ENCODE measurements at places on chromosomes 1 and 21.
A peak's percentile ranks its signal among the peaks of the same experiment; 100 is the strongest.

DNA sequence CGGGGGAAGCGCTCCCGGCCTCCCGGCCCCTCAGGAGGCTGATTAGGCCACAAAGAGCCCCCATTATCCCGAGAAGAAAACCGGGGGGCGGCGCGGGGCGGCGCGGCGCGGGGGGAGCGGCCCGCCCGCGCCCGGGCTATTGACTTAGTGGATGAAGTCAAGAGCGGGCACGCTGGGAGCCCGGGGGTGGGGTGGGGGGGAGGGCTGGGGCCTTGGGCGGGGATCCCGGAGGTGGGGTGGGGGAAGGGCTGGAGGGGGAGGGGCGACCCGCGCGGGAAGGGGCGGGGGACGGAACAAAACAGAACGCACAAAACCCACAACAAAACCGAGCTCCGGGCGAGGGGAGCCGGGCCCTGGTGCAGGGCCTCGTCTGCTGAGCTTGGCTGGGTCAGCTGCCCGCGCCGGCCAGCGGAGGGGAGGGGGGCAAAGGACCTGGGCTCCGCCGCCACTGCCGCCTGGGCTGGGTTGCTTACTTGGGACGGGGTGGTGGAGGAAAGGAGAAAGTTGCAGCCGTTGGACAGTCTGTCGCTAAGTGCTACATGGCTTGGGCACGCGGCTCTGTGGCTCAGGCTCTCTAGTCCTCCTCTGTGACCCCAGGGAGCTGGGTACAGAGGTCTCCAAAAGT is 16.3 kb downstream of the PAX7 start:
- no peak for DNase-seq

GRCh38 chr1:85962457-85962856 is 194.1 kb downstream of the COL24A1 start:
- DNase-seq = no peak

DNA sequence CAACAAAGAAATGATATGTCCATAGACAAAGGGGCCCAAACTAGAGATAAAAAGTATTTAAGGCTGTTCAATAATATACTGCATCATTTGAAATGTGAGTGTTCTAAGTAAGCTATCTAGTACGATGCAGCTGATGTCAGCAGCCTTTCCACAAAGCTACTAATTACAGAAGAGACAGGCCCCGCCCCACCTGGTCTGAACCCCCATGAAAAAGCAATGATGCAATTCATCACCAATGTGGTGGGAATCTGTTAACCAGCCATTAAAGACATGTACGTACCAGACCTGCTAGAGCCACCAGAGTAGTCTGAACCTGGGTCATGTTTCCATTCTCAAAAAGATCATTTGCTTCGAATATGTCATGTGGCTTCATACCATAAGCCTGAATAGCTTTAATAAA is 25.1 kb downstream of the CNN3 start:
- DNase-seq = no peak

- peak; percentile 88 for DNase-seq
Observed at GRCh38 chr1:154324669-154325582, at the start of gene ATP8B2. ATP8B2 (plus strand) TSS chr1:154325525; CDS start chr1:154328142, 2,617 bp downstream.

DNA sequence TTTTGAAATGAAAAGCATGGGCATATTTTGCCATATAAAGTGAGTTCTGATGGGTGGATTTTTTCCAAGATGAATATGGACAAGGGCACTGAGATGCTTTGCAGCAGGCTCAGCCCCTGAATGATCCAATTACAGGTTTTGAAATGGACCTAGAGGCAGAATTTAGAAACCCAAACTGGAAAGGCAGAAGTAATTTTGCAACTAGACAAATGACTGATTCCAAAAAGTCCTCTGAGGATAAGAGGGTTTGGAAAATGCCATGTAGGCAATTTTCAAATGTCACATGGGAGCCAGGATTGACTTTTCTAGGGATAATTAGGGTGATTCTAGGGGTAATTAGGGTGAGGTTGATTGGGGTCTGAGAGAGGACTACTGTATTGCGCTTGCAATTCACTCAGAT is 148.9 kb upstream of the ZNF648 start:
- DNase-seq = no peak

DNA sequence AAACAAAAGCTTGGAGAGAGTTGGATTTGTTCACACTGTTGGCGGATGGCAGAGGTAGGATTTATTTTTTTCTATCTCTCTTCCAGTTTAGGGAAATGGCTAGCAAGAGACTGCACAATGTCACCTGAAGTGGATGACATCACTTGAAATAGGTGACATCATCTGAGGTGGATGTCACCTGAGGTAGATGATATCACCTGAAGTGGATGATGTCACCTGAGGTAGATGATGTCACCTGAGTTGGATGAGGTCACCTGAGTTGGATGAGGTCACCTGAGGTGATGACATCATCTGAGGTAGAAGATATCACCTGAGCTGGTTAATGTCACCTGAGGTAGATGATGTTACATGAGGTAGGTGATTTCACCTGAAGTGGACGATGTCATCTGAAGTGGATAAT is 413.4 kb downstream of the DSCAM start:
- DNase-seq = no peak

- no peak for DNase-seq
Observed at GRCh38 chr1:177302357-177303044, 131.7 kb downstream of the BRINP2 start.

DNA sequence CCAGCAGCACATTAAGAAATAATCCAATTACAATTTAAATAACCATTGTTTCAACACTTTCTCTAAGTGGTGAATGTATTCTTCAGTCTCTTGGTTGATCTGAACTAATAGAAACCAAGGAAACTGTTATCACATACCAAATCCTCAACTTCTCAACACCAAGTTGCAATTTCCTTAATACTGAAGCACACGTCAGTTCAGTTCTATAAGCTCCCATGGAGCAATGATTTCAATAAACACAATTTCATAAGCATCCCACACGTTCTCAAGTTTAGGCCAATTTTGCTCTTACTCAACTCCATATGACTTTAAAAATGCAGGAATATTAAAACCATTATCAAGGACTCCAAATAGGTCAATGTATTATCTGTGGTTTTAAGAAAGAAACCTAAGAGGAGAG is 5.8 kb upstream of the ERG start:
- DNase-seq = no peak

DNA sequence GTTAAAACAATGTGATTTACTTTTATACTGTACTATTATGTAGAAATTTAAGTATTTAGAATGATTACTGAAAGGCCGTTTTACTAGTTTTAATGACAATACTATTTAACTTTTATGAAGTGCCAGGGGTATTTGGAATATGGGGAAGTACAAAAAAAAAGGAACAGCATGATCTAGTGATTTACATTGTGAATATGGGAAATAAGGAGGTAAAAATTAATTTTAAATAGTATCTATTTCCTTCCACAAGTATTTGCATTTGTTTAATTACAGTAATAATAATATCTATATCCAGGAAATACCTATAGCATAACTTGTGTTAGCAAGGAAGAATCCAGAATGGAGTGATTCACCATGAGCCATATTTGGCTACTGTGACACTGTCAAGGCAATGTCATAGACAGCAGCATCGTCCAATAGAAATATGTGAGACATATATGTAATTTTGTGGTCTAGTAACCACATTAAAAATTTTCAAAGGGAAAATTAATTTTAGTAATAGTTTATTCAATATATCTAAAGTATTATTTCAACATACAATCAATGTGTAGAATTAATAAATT is 22.0 kb downstream of the CNST start:
- no peak for DNase-seq

DNA sequence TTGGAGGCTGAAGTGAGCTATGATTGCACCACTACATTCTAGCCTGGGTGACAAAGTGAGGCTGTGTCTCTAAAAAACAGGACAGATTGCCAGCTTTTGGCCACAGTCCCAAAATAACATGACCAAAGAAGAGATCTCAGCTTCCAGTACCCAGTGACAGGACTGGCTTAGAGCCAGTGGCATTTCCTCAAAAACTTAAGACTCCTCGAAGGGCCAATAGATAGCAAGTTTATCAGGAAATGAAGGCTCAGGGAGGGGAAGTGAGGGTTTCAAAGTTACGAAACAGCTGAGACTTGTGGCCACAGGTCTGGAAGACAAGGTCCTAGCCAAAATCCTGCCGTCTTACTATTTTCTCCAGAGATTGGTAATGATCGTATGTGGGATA is 6.3 kb upstream of the TMEM39B start:
- DNase-seq = peak; percentile 19

- DNase-seq = no peak
Observed at GRCh38 chr1:94658221-94658620, 116.7 kb upstream of the F3 start.

- no peak for DNase-seq
Observed at GRCh38 chr1:185087746-185088145, 42.4 kb downstream of the RNF2 start.

DNA sequence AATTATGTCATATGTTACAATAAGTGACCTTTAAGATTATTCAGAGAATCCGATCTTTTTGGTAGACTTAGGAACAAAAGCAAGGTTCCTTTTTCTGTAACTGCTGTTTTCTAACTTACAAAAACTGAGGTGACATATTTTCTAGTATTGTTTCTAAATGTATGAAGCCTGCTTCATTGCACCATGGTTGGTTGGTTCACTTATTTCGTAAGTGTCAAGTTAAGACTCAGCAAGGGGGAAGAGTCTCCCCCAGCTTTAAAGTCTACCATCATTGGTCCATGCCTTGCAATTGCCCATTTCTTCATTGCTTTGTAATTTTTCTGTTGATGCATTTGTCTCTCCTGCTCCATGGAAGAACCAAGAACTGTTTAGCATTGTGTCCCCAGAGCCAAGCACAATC is 136.9 kb downstream of the DISC1 start:
- DNase-seq = no peak

GRCh38 chr1:202234331-202235002 is 40.9 kb downstream of the LGR6 start:
- no peak for DNase-seq

GRCh38 chr1:205068001-205068400 is 16.3 kb downstream of the TMEM81 start:
- DNase-seq = no peak

GRCh38 chr1:920010-920409 is 3.7 kb upstream of the SAMD11 start:
- DNase-seq = no peak

GRCh38 chr1:16888860-16889816 is 6.6 kb upstream of the RNU1-2 start:
- peak; percentile 83 for DNase-seq

GRCh38 chr1:32346532-32347157 is 10.6 kb upstream of the MARCKSL1 start:
- DNase-seq = no peak

DNA sequence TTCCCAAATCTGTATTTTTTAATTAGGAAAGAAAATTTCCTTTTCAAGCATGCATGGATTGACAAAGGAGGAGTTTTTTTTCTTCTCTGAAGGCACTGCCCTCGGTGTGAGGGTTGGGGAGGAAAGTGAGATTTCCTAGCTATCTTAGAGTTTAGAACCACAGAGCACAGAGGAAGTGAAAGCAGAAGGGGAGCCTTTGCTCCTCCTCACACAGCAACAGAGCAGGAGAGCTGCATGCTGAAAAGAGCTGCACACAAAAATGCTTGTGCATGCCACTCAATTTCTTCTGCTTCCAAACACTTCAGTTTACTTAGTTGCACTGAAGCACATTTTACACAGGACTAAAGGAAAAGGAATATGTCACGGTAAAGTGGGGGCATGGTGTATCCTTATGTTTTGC is 308.1 kb downstream of the GPATCH2 start:
- no peak for DNase-seq

- DNase-seq = no peak
Observed at GRCh38 chr1:87137342-87137739, 191.3 kb upstream of the LMO4 start.

DNA sequence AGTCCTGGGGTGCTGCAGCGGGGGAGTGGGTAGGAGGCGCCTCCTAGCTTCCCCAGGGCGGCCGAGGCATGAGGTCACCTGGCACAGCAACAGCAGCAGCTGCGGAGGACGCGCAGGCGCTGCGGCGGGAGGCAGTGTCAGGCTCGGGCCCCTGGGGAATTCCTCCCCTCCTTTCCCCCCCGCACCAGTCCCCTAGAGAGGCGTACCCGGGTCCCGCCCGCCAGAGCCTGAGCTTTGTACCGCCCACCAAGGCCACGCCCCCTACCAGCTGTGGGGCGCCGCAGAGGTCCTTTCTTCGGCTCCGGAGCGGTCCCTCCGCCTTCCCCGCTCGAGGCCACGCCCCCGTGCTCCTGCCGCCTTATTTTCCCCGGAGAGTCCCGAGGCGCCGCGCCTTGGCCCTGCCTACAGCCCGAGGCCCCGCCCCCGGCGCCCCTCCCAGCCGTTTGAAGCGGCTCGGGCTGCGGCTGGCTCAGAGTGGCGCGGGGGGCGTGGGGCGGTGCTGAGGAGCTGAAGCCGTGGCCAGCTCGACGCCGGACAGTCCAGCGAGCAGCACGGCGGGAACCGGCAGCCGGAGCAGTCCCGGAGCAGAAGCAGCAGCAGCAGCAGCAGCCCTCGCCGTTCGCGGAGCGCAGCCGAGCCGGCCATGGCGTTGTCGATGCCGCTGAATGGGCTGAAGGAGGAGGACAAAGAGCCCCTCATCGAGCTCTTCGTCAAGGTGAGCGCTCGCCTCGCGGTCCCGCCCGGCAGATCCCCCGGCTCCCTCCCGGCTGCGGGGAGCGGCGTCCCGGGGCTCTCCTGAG is at the start of gene CLIC4:
TSS of gene CLIC4 (plus strand) at position 537 of the 800 bp plus-strand sequence. CDS start at position 644, 107 bp downstream.
- DNase-seq = peak; percentile 80

- peak; percentile 86 for DNase-seq
Observed at GRCh38 chr1:99465176-99465900, 180.6 kb upstream of the PALMD start.

- peak; percentile 37 for DNase-seq
Observed at GRCh38 chr1:234545517-234546386, 64.2 kb downstream of the IRF2BP2 start.

DNA sequence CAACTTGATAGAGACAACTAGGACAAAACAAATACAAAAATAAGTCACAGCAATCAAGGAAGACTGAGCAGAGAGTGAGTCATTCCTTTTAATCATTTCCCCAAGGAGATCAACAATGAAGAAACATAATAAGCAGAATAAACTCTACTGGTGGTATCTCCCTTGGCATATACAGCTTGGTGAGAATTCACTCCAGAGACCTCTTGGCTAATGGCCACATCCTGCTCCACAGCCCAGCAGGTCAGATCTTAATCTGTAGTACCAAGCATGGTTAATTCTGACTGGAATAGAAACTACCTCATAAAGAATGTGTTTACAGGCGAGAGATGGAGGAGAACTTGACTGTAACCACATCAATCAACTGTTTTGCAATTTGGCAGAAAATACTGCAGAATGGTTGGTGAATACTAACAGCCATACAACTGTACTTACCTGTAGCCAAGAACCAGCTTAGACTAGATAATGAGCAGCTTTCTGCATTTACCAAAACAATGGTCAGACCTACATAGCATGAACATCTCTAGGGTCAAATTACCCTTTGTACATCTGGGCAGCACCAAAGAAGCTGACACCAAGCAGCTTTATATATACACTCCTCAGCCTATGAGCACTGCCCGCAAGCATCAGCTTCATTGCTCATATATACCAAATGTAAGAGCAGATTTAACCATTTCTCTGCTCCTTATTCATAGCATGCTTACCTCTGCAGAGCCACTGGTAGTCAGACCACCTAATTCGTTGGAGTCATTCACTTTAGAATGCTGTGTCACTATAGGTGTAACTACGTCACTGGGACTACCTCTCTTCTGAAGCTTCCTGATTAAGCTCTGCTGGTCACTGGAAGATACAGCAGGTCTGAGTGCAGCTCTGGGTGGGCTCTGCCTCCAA is 51.0 kb downstream of the KIAA0319L start:
- peak; percentile 64 for DNase-seq

GRCh38 chr1:47703156-47703825 is 265.4 kb downstream of the FOXD2 start:
- DNase-seq = no peak

- DNase-seq = peak; percentile 16
Observed at GRCh38 chr1:103075316-103076000, 32.9 kb downstream of the COL11A1 start.

Data from G401 (cell line).